ENCODE measurements at places on chromosomes 4 and X.

GRCh38 chr4:62170235-62170634 lies 970.1 kb downstream of the ADGRL3 start:
- no peak for DNase-seq

- DNase-seq, result peak; percentile 78
These were observed 100.3 kb upstream of the RPL34 start for GRCh38 chr4:108519911-108520601.

DNA sequence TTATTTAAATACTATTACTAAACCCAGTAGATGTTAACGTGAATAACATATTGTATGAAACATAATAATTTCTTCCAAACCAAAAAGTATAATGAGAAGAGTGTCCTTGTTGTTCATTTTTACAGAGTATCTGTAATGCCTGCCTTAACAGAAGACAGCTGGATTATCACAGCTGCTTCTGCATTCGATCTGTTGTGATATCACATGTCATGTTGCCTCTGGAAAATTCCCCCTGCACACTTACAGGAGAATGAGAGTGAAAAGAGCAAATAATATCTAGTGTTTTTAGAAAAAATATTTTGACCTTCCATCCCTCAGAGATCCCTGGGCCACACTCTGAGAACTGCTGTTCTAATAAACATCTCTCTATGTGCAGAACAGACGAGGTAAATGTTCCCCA lies 240.1 kb upstream of the NOCT start:
- no peak for DNase-seq

- DNase-seq, result no peak
These were observed 6.4 kb downstream of the FAM50A start for GRCh38 chrX:154450312-154450711.

GRCh38 chr4:113758372-113758771 lies 3.2 kb downstream of the CAMK2D start:
- peak; percentile 42 for DNase-seq

GRCh38 chrX:74931214-74931613 lies 6.0 kb upstream of the NEXMIF start:
- no peak for DNase-seq

DNA sequence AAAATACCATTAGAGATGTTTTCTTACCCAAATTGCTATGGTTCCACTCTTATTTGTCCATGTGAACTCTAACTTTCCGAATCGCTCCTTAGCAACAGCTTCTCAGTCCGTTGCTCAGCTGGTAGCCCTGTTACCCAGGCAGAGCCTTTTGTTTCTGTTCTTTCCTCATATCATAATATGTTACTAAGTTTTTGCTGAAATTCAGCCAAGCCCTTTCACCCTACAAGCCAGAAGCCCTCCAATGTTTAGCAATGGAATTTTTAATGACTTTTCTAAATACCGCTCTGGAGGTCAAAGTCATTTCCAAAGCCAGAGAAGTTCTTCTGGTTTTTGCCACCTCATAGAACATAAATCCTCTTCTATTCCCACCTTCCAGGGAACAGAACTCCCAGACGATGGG lies 1029.5 kb downstream of the C4orf33 start:
- DNase-seq, result no peak

DNA sequence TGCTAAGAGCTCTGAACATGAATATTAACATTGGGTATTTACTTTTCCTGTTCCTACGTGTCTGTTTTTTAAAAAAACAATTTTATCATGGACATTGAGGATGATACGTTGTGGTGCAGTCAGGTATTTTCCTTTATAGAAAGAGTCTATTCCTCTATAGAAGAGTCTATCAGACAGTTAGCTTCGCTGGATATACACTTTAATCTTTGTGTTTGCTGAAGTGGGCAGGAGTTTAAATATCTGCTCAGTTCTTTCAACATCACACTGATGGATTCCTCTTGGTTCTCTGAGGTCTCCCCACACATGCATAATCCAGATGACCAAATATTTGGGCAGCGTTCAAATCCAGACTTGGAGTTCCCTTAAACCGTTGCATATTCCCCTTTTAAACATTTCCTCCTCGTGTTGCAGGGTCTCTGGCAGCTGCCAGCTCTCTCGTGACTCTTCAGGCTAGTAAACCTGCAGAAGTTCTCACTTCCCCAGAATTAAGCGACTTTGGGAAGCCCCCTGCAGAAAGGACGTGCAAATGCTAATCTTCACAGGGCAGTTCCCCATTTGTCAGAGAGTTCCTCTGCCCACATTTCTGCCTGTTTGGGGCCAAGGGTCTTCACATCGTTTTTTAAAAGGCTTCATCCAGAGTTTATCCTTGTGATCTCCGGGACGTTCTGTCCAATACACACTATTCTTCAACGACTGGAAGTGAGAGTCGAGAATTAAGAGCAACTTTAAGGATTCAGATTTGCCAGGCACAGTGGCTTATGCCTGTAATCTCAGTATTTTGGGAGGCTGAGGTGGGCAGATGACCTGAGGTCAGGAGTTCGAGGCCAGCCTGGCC lies 20.5 kb upstream of the DHRSX start:
- no peak for DNase-seq

GRCh38 chrX:130770615-130771014 lies 132.4 kb downstream of the ENOX2 start:
- no peak for DNase-seq

- no peak for DNase-seq
These were observed 7.5 kb upstream of the KLHL5 start for GRCh38 chr4:39054497-39054896.

GRCh38 chrX:3585719-3586118 lies 127.7 kb downstream of the PRKX start:
- DNase-seq, result no peak

DNA sequence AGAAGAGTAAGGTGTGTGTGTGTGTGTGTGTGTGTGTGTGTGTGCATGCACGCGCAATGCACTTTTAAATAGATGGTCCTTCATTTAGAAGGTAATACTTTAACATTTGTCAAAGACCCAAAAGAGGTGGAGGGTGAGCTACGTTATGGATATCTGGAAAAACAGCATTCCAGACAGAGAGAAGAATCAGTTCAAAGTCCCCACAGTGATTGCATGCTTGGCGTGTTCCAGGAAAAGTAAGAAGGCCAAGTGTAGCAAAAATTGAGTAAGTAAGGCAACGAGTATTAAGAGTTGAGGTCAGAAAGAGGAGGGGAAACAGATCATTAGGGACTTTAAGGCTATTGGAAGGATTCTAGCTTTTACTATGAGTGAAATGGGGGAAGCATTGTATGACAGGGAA lies 21.9 kb upstream of the GABRE start:
- no peak for DNase-seq

DNA sequence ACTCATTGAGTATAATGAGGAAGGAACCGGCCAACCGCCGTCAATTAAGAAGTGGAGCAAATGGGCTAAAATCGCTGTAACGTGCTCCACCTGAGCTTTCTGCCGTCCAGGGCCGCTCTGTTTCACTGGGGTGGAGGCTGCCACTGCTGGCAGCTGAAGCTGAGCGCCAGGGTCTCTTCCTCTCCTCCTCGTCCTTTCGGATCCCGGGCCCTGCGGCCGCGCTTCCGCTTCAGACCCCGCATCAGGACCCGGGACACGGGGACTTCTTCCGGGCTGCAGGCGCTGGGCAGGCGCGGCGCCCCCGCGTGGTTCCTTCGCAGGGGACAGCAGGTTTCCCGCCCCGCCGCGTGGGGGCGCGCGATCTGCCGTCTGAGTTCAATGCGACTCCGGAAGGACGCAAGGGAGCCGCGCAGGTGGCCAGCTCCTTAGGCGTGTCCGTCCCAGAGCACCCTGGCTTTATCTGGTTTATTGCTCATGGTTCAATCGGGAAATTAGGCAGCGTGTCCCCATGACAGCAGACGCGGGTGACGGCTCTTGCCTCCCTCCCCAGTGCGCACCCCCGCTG lies 519.8 kb downstream of the TRIML1 start:
- no peak for DNase-seq

DNA sequence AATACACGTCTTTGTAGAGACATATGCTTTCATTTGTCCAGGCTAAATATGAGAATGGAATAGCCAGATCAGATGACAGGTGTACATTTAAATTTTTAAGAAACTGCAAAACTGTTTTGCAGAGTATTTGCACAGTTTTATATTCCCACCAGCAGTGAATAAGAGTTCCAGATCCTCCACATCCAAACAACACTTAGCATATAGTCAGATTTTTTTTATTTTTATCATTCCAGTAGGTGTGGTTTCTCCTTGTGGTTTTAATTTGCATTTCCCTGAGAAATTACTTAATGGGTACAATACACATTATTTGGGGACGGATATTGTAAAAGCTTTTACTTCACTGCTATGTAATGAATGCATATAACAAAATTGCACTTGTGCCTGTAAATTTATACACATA lies 56.7 kb upstream of the IRF2 start:
- DNase-seq, result peak; percentile 78

DNA sequence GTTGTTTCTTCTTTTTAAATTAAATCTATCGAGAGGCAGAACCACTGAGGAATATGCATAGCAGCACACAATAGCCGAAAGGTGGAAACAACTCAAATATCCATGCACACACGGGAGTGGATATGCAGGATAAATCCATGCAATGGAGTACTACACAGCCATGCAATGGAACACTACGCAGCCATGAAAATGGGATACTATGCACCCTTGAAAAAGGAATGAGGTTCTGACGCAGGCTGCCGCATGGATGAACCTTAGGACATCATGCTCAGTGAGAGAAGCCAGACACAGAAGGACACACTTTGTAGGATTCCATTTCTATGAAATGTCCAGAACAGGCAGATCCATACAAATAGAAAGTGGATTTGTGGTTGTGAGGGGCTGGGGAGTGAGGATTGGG lies 18.4 kb upstream of the P2RY8 start:
- DNase-seq, result no peak

- DNase-seq, result no peak
These were observed 44.6 kb upstream of the LNX1 start for GRCh38 chr4:53635697-53636483.

- peak; percentile 83 for DNase-seq
These were observed 44.9 kb downstream of the ZBTB49 start for GRCh38 chr4:4334798-4335520.

DNA sequence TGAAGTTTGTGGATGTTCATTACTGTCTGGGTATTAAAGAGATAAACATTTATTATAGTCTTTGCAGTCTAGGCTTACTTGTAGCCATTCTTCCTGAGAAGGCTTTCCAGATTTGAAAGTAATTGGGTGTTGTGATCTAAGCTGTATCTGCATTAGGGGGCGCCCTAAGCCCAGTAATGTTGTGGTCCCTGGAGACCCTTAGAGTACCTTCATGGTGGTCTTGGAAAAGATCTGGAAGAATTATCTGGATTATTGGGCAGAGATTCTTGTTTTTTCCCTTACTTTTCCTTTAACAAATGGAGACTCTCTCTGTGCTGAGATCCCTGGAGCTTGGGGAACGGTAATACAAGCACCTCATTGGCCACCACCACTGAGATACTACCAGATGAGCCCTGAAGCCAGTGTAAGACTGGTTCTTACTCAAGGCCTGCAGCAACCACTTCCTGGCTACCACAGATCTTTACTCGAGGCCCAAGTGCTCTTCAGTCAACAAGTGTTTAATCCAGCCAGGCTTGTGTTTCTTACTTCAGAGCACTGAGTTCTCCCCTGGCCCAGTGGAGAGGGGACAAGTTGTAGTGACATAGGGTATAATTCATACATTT lies 63.1 kb downstream of the RTL3 start:
- peak; percentile 8 for DNase-seq

DNA sequence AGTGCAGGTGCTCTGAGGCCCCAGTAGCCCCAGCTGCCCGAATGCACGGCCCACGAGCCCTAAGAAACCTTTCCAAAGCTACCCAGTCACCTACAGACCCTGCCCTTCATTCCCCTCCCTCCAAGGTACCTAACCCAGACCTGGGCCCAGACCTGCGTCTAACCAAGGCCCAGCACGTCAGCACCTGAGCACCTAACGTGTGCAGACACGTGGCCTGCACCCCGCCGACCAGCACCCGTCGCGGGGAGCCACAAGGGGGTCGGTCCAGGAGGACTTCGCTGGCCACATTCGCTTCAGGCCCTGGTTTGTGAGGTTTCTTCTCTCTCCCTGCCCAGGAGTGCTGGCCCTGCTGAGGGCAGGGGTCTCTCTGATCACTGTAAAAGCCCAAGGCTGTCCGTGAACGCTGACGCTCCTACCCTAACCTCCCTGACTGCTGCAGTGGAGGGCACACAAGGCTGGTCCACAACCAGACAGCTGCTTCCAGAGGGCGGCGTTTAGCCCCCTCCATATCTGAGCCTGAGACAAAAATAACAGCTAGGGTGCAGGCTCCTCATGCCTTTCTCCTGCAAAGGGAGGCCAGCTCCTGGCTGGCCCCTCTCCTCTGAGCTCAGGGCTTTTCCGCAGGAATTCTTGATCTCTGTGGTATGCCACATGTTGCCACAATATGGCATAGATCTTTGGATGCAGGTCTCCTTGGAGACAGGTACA lies 31.8 kb downstream of the WDR1 start:
- no peak for DNase-seq

- no peak for DNase-seq
These were observed 169.2 kb upstream of the LEF1 start for GRCh38 chr4:108337923-108338322.

GRCh38 chr4:15714141-15714540 lies 11.3 kb downstream of the BST1 start:
- DNase-seq, result no peak

DNA sequence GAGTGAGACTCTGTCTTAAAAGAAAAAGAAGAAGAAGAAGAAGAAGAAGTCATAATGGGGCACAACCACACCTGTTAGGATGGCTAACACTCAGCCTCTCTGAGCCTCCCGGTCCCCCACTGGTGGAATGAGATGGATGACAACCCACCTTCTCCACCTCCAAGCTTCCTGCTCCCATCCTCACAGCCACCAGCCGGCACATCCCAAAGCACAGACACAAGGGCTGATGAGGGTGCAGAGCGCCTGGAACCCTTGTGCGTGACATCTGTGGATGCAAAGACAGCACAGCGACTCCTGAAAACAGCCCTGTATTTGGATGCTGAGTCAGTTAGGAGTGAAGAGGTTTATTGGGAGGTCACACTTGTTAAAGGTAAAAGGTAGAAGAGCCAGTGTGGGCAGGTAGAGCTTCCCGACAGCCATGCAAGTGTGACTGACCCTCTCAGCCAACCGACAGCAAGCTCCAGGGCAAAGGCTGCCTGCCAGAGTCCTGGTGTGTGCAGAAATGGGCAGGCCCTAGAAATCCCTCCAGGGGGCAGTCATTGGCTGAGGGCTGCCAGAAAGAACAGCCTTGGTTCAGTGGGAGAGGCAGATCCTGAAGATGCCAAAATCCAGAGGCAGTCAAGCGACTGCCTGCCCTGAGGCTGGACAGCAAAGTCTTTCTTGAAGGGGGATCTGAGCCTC lies 26.6 kb upstream of the MAN2B2 start:
- DNase-seq, result peak; percentile 36

DNA sequence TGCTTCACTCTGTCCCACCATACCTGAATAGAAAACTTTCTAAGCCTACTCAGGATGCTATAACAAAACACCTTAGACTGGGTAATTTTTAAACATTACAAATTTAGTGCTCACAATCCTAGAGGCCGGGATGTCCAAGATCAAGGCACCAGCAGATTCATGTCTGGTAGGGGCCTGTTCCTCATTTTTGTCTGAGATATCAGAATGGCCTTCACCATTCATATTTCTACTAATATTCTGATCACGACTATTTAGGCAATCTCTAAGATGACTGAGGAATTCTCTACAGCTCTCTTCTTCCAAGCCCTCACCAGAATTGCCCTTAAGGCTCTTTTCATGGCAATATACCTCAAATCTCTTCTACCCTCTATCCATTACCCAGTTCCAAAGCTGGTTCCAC lies 77.4 kb upstream of the NRK start:
- DNase-seq, result no peak
